ENCODE measurements at places on chromosomes 11 and 22.
A peak's percentile ranks its signal among the peaks of the same experiment; 100 is the strongest.

DNA sequence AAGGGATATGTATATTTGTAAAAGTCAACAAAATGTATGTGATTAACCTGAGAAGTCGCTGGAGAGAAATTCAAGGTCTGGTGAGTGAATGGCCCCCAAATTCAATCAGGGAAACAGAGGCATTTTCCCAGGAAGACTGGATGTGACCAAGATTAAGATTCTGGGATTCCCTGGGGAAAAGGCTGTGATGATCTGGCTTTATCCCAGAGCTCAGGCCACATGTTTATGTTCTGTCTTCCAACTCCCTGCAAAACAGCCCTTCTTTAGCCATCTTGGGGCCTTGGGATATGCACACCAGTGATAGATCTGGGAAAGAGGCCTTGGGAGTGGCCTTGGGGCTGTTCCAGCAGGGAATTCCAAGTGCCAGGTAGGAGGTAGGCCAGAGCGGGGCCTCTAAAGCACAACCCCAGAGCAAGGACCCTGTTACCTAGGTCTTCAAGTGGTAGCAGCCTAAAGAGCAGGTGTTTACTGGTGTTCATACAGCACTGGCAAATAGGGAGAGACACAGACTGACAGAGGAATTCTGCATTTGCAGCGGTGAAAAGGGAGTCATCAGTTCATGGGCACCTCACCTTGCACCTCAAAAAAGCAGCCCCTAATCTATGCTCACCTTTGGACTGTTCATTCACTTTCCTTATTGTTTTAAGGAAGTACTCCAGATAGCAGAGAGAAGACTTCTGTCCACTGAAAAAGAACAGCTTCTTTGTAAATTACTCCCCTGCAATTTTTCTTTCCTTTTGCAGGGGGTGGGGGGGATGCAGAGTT lies 312.4 kb downstream of the BUD13 start:
- DNase-seq: no peak

DNA sequence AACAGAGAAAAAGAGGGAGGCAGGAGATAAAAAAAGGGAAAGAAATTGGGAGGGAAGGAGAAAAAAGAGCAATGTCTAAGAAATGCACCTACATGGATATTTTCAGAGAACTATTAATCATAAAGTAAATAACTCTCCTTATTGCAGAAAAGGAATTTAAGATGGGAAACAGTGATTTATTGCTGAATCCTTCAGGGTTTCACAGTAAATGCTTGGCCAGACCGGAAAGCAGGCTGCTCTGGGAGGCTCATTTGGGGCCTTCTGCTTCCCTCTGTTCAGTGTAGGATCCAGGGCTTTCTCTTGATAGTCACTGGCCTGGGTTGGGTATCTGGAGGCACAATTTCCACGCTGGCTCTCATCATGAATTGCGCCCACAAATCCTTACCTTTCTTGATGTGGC lies 324.3 kb upstream of the SORL1-AS1 start:
- no peak for DNase-seq

DNA sequence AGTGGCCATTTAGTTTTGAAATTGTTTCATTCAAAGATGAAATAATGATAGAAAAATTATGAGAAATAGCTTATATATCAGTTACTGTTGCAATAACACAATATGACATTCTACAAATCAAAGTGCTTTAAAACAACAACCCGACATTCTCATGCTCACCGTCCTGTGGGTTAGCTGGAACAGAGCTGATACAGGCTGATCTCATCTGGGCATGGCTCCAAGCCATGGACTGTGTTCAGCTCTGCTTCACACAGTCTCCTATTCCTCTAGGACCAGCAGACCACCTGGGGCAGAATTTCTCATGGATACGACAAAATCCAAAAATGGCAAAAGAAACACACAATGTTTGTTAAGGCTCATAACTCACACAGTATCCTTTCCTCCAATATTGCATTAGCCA lies 178.6 kb downstream of the CNTN5 start:
- DNase-seq: no peak

DNA sequence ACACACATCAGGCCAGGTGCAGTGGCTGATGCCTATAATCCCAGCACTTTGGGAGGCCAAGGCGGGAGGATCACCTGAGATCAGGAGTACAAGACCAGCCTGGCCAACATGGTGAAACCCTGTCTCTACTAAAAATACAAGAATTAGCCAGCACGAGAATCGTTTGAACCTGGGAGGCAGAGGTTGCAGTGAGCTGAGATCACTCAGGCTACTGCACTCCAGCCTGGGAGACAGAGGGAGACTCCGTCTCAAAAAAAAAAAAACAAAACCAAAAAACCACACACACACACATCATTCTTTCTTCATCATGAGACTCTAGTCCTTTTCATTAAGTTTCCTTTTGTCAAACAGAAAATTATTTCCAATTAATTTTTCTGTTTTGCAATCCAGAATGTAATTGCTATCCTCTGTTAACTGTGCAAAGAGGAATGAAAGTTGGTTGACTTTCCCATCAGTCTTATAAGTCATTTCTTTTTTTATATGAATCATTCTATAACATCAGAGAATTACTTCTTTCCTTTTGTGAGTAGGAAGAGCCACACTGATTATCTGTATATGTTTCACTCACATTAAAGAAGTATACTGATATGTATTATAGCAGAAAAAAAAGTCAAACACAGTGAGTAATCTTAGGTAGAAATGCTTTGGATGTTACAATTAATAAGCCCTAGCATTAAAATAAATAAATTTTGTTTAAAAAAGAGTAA lies 52.2 kb downstream of the HORMAD2 start:
- DNase-seq: no peak

DNA sequence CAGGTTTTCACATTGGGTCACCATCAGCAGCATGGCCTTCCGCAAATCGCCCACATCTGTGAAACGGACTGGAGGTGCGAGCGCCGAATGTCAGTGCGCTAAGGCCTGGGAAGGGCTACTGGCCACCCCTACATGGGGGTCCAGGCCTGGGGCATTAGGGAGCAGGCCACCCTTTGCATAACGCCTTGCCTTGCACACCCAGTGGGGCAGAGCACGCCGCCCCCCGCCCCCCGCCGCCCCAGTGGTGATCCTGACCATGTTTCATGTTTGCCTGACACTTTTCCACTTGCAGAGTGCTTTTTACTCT lies 2.6 kb downstream of the GRK2 start:
- no peak for DNase-seq

GRCh38 chr11:17638311-17638710 lies 81.1 kb upstream of the MYOD1 start:
- no peak for DNase-seq

GRCh38 chr11:57649826-57650738 lies at the start of gene YPEL4:
TSS of gene YPEL4 (minus strand) at chr11:57649912. CDS start at chr11:57647107, 2,805 bp downstream.
- peak; percentile 31 for DNase-seq

GRCh38 chr22:20380486-20380885 lies 13.5 kb upstream of the ZNF74 start:
- no peak for DNase-seq

DNA sequence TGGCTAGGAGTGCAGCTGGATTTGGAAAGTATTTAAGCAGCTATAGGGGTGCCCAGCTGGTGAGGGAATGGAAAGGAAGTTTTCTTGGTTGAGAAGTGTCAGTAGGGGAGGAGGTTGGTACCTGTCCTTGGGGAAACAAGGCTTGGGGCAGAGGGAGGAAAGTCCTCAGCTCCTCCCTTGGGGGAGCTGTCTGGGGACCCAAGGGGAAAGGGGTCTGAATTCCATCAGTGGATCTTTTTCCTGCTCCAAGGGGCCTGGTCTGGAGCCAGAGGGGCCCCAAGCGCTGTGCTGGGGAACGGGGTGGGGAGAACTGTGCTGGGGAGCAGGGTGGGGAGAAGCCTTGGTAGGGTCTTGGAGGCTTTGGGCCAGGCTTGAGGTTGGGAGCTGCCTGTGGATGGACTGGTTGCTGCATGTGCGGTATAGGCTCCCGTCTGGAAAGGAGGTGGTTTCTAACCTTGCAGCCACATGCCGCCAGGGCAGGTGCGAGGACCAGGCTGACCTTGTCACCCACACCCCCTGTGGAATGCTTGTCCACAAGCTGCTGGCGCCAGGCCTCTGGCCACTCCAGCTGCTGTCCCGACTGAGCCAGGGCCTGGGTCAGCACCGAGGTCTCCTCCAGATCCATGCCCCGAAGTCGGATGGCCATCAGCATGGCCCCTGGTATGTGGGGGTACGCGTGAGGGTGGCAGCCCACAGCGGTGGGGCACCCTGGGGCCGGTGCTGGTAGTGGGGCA lies 963 bp downstream of the TYMP start:
- DNase-seq: no peak
